ENCODE measurements at places on chromosomes 11 and 22.
A peak's percentile ranks its signal among the peaks of the same experiment; 100 is the strongest.

GRCh38 chr22:32660292-32660691 is 141.2 kb upstream of the TIMP3 start:
- DNase-seq = peak; percentile 6

DNA sequence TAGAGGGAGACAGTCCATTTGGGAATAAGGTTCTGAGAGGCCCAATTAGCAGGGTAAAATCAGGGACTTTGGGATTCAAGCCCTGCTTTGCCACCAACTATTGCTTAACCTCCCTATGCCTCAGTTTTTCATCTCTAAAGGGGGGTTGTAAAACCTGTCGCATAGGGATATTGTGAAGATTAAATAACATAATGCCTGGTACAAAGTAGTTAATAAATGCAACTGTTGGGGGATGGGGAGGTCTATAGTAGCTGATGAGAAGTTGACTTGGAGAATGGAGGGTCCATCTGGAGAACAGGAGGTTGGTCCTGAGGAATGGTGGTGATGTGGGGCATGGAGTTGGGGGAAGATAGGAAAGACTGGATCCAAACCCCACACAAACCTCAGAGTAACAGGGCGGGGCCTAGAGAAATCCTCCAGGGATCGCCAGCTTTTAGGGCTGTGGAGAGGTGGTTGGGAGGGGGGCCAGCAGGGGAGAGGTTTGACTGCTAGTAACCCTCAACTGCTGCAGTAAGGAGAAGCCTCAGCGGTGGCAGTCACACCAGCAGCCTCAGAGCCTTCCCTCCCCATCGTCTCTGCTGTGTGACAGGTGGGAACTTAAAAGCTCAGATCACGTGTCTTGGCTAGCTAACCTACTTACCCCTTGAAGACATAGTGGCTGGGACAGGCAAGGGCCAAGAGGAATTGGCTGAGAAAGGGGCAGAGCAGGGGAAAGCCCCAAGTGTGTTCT is 1.1 kb upstream of the ABCG4 start:
- DNase-seq = peak; percentile 83

GRCh38 chr22:23511627-23512347 is 68.3 kb downstream of the IGLL1 start:
- no peak for DNase-seq

GRCh38 chr22:46553189-46553588 is 15.8 kb upstream of the CELSR1 start:
- DNase-seq = no peak

GRCh38 chr11:94794287-94795168 is 26.4 kb downstream of the AMOTL1 start:
- no peak for DNase-seq

- DNase-seq = no peak
Measured at GRCh38 chr11:133081020-133081419, 451.3 kb downstream of the OPCML start.

DNA sequence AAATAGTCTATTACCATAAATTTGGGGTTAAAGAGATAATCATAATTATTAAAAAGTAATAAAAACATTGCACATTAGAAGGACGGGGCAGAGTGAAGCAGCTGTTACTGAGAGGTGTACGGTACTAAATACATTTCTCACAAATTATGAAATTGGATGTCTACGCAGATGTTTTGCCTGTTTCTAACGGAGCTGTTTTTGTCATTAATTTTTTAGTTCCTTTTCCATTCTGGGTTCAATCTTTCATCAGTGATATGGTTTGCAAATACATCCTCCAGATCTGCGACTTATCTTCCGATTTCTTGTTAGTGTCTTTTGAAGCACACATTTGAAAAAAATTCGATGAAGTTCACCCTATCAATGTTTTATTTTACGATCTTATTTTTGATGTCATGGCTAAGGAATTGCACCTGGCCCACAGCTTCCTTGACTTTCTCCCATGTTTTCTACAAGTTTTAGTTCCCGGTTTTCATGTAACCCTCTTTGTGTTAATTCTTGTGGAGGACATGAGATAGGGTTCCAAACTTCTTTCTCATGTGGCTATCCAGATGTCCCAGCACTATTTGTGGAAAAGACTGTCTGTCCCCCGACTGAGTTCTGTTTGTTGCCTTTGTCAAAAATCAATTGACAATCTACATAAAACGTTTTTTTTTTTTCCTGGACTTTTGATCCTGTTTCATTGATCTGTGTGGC is 21.3 kb upstream of the KRTAP5-6 start:
- DNase-seq = no peak

GRCh38 chr22:24585927-24586546 is 6.8 kb downstream of the LRRC75B start:
- DNase-seq = no peak

DNA sequence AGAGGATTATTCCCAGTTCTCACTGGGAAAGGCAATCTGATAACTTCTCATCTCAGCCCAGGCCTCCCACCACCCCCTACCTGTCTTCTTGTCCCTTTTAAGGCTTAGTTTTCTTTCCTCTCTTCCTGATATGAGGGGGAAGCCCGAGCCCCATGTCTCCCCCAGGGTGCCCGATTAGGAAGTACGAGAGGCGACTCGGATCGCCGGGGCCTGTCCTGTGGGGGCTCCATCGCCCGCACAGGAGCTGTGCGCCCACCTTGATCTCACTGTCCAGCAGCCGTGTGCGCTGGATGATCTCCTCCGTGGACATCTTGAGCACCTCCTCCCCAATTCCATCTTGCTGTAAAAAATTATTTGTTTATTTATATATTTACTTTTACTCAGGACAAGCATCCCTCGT is 628 bp downstream of the PSMC3 start:
- DNase-seq = no peak

GRCh38 chr22:24460418-24461089 is 33.2 kb downstream of the ADORA2A start:
- no peak for DNase-seq

DNA sequence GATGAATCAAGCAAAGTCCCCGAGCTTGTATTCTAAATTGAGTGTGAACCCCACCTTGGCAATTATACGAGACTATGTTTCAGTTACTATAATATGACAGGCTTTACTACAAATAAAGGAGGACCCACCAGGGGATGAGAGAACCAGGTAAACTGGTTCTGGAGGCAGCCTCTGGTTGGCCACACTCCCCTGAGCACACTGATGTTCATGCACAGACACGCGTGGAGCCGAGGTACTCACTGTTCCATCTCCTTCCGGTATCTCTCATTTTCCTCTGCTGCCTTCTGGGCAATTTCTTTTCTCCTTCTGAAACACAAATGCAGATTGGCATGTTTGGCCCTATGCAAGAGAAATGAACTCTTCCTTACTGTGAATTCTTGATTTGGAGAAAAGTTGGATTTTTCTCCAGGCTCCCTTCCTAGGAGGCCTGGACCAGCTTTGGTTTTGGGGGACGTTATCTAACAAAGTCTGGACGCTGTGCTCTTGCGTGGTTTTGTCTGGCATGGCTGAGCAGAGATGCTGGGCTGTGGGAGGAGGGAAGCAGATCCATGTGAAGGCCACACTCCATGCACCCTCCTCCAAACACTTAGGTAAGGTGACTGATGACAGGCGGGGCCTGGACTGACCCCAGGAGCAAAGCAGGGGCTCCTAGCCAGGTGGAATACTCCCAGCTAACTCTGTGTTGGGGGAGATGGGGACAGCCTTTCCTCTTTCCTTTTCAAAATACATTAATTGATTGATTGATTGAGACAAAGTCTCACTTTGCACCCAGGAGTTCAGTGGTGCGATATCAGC is 22.9 kb downstream of the USH1C start:
- DNase-seq = no peak

DNA sequence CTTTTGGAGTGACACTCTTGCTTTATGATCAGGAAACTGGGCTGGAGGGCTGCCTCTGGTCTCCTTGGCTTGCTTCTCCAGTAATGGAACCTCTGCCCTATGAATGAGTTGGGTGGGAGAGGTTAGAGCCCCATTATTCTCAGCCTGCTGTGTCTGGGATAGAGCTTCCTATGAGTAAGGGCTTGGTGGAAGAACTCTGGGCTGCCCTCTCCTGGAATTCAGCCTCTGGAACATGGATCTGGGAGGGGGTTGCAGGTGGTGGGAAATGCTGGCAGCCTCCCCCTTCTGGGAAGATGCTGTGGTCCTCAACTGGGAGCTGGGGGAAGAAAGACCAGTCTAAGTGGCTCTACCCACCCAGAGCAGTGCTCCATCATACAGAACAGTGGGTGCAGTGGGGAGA is 81.8 kb upstream of the SYN3 start:
- DNase-seq = no peak

DNA sequence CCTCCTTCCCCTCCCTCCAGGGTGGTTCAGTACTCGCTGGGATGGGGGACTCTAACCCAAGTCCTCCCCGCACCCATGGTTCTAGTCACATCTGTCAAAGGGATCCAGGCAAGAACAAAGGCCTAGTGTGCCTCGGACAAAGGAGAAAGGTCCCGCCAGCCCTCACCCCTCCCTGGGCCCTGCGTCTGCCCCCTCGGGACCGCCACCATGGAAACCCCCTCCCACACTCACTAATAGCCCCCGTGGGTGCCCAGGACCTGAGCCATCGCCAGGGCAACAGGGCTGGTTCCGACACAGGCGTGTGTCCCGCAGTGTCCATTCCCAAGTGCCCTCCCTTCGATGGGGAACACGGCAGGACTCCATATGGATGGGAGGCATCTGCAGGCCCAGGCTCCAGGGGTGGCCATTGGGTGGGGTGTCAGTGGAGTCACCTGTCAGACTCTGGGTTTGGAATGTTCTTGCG is 5.1 kb upstream of the CARNS1 start:
- no peak for DNase-seq

- DNase-seq = no peak
Measured at GRCh38 chr11:118438314-118438931, 2.1 kb downstream of the KMT2A start.

DNA sequence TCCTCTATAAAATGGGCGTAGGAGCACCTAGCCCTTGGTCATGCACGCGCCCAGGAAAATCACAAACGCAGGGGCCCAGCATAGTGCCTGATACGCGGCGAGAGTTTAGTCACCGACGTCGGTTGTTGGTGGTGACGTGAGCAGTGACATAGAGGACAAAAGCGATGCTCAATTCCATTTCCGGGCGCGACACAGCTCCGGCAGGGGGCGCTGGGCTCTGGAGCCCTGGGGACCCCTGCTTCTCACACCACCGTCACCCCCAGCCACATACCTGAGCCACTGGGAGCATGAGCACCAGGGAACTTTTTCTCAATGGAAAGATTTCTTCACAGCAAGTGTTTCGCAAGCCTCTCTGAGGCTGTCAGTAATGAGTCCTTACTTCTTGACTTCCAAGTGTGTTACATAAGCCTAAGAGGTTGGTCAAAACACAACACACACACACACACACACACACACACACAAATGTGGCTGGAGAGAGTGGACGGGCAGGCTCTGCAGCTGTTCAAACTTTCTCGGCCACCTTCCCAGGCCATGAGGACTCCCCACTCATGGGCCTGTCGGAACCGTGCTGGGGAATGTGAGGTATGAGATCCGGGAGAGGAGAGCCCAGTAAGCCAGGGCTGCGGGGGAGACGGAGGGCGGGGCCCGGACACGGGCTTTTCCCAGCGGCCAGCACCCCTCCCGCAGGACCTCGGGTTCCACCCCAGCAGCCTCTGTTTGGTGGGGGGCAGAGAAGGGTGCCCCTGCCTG is 36.9 kb upstream of the LINC01488 start:
- no peak for DNase-seq

DNA sequence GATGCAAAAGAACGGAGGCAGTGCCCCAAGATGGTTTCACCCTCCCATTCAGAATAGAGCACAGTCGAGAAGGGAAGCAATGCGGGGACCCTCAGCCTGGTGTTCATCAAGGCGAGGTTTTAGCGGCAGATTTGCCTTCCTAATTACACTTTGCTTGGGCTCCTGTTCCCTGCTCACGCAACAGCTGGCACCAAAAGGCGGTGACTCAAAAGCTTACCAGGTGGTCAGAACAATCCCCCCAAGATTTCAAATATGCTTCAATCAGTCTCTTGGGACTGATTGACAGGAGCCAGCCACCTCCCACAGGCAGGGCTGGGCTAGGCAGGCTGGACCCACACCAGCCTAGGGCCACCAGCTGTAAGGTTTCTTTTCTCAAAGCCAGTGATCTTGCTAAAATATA is 14.2 kb downstream of the IGSF9B start:
- DNase-seq = peak; percentile 90

DNA sequence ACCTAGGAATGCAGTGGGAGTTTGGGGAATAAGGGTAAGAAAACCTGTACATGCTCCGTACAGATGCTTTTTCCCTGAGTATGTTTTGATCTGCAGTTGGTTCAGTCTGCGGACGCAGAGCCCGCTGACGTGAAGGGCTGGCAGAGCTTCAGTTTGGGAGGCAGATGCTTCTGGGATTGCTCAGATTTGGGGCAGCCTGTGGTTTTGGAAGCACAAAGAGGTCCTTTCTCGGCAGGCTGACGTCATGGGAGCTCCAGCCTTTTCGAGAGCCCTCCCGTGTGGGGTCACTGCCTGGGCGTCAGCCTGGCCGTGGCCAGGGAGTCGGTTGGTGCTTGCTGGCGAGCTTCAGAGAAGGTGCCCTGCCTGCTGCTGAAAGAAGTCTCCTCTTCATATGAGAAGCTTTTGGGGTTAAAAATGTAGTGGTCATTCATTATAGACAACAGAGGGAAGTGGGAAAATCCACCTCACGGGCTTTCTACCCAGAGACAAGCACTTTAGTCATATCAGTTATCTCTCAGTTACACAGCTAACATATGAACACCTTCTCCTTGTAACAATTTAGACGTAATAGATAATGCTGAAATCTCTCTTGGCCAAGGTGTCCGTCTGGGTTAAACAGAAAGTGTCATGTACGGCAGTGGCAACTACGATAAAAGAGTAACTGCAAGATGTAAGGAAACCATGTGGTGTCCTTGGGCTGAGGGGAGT is 26.8 kb downstream of the TPCN2 start:
- no peak for DNase-seq

DNA sequence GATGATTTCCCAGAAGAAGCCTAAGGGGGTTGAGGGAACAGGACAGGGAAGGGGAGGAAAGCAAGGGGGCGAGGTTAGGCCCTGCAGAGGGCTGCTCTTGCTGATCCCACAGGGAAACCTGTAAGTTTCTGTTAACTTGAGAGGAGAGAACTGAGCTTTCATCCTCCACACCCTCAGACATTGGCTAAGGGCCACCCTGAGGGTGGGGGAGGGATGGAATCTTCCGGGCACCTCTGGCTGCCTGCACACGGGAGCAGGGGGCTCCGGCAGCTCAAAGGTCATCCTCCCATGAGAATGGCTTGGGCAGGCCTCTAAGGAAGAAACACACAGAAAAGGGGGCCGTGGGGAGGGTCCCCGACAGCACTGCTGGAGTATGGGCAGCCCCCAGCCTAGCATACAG is 108.1 kb downstream of the TSPAN18 start:
- DNase-seq = no peak

DNA sequence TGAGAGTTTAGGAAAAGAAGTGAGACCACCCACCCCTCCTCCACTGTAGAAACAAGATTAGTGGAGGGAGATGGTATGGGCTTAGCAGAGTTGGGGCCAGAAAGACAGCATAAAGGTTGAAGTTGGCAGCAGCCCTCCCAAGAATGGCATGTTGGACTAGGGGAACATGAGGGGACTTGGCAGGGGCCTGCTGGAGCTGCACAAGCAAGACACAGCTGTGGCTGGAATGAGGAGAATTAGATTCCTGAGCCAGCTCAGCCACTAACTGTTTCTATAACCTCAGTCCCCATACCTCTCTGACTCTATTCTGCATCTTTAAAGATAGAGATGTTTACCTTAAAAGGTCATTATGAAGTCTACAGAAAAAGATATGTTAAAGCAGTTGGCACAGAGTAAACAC is 13.2 kb downstream of the MAP6 start:
- DNase-seq = no peak
